ENCODE measurements at places on chromosomes 6 and 20.

DNA sequence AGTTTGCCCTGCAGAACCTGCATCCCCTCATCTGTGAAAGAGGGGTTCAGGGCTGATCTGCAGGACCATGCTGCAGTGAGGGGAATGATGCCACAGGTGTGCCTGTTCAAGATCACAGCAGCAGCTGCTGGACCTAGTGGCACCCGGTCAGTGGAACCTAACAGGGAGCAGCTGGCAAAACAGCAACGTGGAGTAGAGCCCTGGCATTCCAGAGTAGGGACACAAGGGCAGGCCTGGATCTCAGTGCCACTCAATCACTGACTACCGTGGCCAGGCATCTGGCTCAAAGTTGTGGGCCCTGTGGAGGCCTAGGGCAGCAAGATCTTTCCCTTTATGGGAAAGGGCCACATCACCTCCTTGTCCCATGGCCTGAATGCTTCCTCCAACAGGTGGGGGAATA lies 62.2 kb downstream of the INSM1 start:
- DNase-seq: no peak

GRCh38 chr6:158708239-158708638 lies 58.4 kb downstream of the SYTL3 start:
- no peak for DNase-seq

- DNase-seq: no peak
Measured at GRCh38 chr20:10747019-10747418, 73.2 kb upstream of the JAG1 start.

GRCh38 chr6:37877373-37878149 lies 58.0 kb downstream of the ZFAND3 start:
- no peak for DNase-seq

GRCh38 chr20:41657655-41658054 lies 39.5 kb upstream of the CHD6 start:
- DNase-seq: no peak

- no peak for DNase-seq
Measured at GRCh38 chr20:44911264-44911921, 1.5 kb downstream of the PABPC1L start.

- no peak for DNase-seq
Measured at GRCh38 chr20:19001177-19001576, 187.6 kb downstream of the SCP2D1 start.

DNA sequence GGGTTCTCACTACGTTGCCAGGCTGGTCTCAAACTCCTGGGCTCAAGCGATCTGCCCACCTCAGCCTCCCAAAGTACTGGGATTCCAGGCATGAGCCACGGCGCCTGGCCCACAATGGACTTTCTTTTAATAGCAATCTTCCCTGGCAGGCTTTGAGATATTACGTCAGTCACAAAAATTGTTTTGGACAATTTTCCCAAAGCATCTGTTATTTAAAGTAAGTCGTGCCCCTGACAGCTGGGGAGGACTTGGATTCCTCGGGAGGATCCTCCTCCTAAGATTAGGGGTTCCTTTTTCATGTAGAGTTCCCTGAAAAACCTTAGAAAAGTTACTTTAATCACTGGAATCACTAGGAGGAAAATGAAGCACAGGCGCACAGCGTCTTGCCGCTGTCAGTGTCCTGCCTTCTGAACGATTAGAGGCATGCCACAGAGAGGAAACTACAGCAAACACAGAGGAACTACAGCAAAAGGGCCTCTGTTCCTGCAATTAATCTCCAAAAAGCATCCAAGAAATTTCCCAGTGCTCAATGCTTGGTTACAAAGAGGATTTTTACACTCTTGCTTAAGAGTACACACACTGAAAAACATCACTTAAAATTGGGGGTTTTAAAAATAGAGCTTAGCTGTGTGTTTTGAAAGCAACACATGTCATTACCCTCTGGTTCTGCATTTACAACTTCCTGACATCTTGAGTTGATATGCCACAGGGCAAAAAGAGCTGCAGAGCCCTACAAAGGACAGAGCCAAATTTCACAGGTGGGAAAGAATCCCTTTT lies 4.5 kb downstream of the ACSS1 start:
- DNase-seq: no peak

DNA sequence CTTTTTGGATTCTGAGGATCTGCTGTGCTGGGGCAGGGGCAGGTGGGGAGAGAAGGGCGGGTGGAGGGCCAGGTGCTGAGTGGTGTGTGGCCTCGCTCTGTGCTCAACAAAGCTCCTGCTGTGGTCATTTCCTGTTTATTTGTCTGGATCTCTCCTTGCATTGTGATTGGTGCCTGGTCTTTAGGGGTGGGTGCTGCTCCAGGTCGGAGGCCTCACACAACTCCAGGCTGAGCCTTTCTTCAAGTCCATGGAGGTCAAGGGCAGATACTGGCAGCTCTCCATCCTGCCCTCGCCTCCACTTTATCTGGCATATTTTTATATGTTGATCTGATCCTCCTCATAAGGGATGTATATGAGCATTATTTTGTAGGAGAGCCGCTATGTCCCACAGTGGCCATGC lies 36.2 kb downstream of the HLA-F start:
- DNase-seq: no peak

DNA sequence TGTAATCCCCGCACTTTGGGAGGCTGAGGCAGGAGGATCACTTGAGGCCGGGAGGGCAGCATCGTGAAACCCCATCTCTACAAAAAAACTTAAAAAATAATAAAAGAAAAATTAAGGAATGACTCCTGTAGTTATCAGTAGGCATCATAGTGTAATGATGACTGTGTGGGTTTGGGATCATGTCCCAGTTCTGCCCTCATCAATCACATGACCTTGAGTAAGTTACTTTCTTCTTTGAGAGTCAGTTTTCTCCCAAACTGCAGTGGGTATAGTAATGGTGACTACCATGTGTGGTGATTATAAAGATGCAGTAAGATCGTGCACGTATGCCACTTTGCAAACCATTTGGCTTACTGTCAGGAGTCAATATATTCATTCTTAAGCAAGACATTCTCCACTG lies 89.2 kb downstream of the TXNDC5 start:
- no peak for DNase-seq

- no peak for DNase-seq
Measured at GRCh38 chr6:163284151-163284550, 130.4 kb upstream of the QKI start.

- no peak for DNase-seq
Measured at GRCh38 chr6:135464634-135465033, 32.9 kb downstream of the AHI1 start.

GRCh38 chr6:81169166-81169565 lies 583.3 kb downstream of the TENT5A start:
- no peak for DNase-seq

- DNase-seq: no peak
Measured at GRCh38 chr6:144581812-144582537, 296.8 kb downstream of the UTRN start.

GRCh38 chr6:44238687-44239350 lies 8.1 kb upstream of the HSP90AB1 start:
- DNase-seq: no peak

- no peak for DNase-seq
Measured at GRCh38 chr6:56324396-56324795, 77.0 kb upstream of the COL21A1 start.

GRCh38 chr6:169780571-169781091 lies 29.2 kb downstream of the ERMARD start:
- DNase-seq: no peak

GRCh38 chr6:128606611-128607010 lies 86.2 kb upstream of the PTPRK start:
- no peak for DNase-seq
